Renal pelvis (tissue), 12 donors: ENCODE measurements at places on chromosomes 7 and 10. TPM values are rescaled to one million over a fixed set of nuclear protein-coding genes. Genes with fewer than 3 reads are reported as not detected.

- no peak for DNase-seq
Observed at GRCh38 chr10:110923856-110924493, 4.6 kb downstream of the SHOC2 start.

Gene CAMK2B
- polyA plus RNA-seq = 2.9 TPM

Gene LIPK
- polyA plus RNA-seq = not detected

GRCh38 chr7:141700848-141701371, 1.1 kb downstream of the DENND11 start:
- DNase-seq = peak; percentile 26

Gene LRRD1
- 1.0 TPM for polyA plus RNA-seq

GRCh38 chr10:78972160-78972946, 96.4 kb upstream of the ZMIZ1 start:
- peak; percentile 42 for DNase-seq

GRCh38 chr7:17746020-17746530, 194.2 kb downstream of the SNX13 start:
- DNase-seq = no peak
